Breast epithelium (tissue), 4 donors: ENCODE measurements at places on chromosomes 5 and 9. TPM values are rescaled to one million over a fixed set of nuclear protein-coding genes. Genes with fewer than 3 reads are reported as not detected.

- H3K27ac ChIP-seq = no peak overlapping the region
- no peaks in the 10 kb centered on the region for H3K36me3 ChIP-seq
- no peak overlapping the region for H3K4me3 ChIP-seq
- no peaks in the 10 kb centered on the region for H3K4me1 ChIP-seq
Measured at GRCh38 chr5:42675602-42676001, 81.0 kb upstream of the CCDC152 start.

DNA sequence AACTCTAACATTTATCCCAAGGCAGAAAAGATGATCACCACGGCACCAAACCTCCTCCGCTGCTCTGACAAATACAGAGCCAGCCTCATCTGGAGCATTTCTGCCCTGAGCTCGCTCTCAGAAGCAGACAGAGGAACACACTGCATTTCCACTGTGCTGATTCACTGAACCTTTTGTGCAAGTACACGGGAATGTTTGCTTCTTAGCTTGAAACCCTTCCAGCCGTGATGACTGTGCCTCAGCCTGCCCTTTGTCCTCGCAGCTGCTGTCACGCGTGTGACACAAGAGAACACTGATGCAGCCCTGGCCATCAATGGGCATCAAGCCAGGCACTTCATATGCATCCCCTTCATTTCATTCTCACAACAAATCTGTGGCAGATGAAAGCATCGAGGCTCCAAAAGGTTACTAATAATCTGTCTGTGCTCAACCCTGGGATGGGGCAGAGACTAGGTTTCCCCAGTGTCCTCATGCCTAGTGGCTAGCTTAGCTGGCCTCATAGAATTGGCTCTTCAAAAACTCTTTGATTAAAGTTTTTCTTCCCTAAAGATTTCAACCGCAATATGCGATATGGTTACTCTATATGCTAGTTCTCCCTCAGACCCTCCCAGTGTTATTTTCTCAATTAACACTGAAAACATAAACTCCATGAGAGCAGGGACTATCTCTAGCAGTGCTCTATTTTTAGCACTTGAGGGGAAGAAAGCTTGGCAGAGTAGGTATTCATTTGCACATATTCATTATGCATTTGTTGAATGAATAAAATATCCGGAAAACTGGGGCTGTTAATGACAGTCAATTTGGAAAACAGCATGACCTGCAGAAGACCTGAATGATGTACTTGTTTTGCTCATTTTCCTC is 7.3 kb downstream of the CDC14B start:
- peak overlapping the region; percentile 45 for H3K27ac ChIP-seq
- H3K4me3 ChIP-seq = no peak overlapping the region
- H3K4me1 ChIP-seq = no peaks in the 10 kb centered on the region
- no peak for DNase-seq
- H3K36me3 ChIP-seq = no peaks in the 10 kb centered on the region
- H3K27me3 ChIP-seq = no peaks in the 10 kb centered on the region

DNA sequence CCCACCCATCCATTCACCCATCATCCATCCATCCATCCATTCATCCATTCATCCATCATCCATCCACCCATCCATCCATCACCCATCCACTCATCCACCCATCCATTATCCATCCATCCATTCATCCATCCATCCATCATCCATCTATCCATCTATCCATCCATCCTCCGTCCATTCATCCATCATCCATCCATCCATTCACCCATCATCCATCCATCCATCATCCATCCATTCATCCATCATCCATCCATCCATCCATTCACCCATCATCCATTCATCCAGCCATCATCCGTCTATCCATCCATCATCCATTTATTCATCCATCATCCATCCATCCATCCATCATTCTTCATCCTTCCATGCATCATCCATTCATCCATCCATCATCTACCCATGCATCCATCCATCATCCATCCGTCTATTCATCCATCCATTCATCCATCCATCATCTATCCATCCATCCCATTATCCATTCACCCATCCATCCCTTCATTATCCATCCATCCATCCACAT is 10.1 kb downstream of the ASS1 start:
- no peak overlapping the region for H3K27ac ChIP-seq
- peaks cover 2% of the 10 kb centered on the region for H3K4me1 ChIP-seq
- H3K4me3 ChIP-seq = no peak overlapping the region

- no peaks in the 10 kb centered on the region for H3K4me1 ChIP-seq
- no peak overlapping the region for H3K27ac ChIP-seq
- no peak for DNase-seq
Measured at GRCh38 chr5:158406884-158407823, 548.2 kb upstream of the CLINT1 start.

Gene ECM2
- total RNA-seq = 92.2 TPM

Gene KCNV2
- not detected for total RNA-seq

GRCh38 chr9:15155826-15156225 is 151.2 kb downstream of the TTC39B start:
- H3K4me1 ChIP-seq = peaks cover 7% of the 10 kb centered on the region
- no peaks in the 10 kb centered on the region for H3K27me3 ChIP-seq
- no peak overlapping the region for H3K4me3 ChIP-seq
- H3K36me3 ChIP-seq = no peaks in the 10 kb centered on the region
- H3K27ac ChIP-seq = peak overlapping the region; percentile 67
- DNase-seq = no peak

- no peaks in the 10 kb centered on the region for H3K4me1 ChIP-seq
- DNase-seq = no peak
- no peak overlapping the region for H3K27ac ChIP-seq
- no peaks in the 10 kb centered on the region for H3K36me3 ChIP-seq
- no peaks in the 10 kb centered on the region for H3K27me3 ChIP-seq
Measured at GRCh38 chr9:84499969-84500582, 159.5 kb upstream of the SLC28A3 start.

- no peaks in the 10 kb centered on the region for H3K27me3 ChIP-seq
- H3K4me1 ChIP-seq = no peaks in the 10 kb centered on the region
- H3K36me3 ChIP-seq = no peaks in the 10 kb centered on the region
Measured at GRCh38 chr5:66993448-66993847, 203.2 kb downstream of the CD180 start.

DNA sequence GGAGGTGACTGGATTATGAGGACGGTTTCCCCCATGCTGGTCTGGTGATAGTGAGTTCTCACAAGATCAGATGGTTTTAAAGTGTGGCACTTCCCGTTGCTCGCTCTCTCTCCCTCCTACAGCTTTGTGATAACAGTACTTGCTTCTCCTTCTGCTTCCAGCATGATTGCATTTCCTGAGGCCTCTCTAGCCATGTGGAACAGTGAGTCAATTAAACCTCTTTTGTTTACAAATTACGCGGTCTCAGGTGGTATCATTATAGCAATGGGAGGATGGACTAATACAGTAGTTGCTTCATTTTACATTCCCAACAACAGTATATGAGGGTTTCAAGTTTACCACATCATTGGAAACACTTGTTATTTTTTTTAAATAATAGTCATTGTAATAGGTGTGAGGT is 937.3 kb upstream of the ARRDC3 start:
- no peak for DNase-seq
- H3K4me3 ChIP-seq = no peak overlapping the region
- H3K36me3 ChIP-seq = no peaks in the 10 kb centered on the region
- no peaks in the 10 kb centered on the region for H3K27me3 ChIP-seq
- no peak overlapping the region for H3K27ac ChIP-seq
- no peaks in the 10 kb centered on the region for H3K4me1 ChIP-seq

DNA sequence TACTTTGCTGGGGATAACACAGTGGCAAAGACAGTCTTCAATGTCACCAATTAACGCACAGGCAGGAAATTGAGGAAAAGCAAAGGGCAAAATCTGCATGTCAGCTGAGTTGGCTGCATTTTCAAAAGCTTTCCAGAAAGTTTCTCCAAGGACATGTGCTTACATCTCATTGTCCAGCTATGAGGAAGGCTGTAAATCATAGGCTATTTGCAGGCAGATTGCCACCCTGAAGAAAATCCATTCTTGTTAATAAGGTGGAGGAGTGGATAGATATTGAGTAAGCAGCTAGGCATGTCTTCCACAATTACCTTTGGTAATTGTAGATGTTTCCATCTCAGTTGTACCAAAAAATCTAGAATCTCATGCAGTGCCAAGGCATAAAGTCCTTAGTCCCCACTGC is 278.0 kb upstream of the NUDT12 start:
- no peaks in the 10 kb centered on the region for H3K27me3 ChIP-seq
- no peak overlapping the region for H3K4me3 ChIP-seq
- no peaks in the 10 kb centered on the region for H3K4me1 ChIP-seq
- no peaks in the 10 kb centered on the region for H3K36me3 ChIP-seq
- H3K27ac ChIP-seq = no peak overlapping the region
- DNase-seq = no peak
